ENCODE measurements at places on chromosomes 5 and 9.

DNA sequence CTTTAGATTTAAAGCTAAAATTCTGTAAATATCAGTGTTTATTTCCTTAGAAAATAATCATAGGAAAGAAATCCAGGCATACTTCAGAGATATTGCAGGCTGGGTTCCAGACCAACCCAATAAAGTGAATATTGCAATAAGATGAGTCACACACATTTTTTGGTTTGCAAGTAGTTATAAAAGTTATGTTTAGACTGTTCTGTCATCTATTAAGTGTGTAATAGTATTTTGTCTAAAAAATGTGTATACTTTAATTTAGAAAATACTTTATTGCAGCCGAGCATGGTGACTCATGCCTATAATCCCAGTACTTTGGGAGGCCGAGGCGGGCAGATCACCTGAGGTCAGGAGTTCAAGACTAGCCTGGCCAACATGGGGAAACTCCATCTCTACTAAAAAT is 6.9 kb upstream of the RIC1 start:
- no peak for DNase-seq

GRCh38 chr9:105218673-105219072 is 25.8 kb upstream of the SLC44A1 start:
- no peak for DNase-seq

GRCh38 chr5:72523960-72524582 is 16.9 kb upstream of the ZNF366 start:
- no peak for DNase-seq

DNA sequence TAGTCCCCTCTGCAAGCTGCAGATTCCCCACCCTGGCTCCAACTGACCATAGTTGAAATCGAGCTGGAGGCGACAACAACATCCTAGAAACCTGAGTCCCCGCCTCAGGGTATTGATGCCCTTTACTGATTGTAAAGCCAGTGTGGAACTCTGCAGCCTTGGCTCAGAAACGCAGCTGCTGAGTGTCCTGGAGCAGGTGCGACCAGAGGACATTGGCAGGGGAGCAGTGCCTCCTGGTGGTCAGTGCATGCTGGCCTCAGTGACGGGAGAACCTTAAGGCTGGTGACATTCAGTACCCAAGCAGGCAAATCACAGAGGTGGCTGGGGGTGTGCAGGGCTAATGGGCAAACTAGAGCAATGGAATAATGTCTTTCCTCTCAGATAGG is 20.4 kb upstream of the ZNF354B start:
- DNase-seq: no peak

DNA sequence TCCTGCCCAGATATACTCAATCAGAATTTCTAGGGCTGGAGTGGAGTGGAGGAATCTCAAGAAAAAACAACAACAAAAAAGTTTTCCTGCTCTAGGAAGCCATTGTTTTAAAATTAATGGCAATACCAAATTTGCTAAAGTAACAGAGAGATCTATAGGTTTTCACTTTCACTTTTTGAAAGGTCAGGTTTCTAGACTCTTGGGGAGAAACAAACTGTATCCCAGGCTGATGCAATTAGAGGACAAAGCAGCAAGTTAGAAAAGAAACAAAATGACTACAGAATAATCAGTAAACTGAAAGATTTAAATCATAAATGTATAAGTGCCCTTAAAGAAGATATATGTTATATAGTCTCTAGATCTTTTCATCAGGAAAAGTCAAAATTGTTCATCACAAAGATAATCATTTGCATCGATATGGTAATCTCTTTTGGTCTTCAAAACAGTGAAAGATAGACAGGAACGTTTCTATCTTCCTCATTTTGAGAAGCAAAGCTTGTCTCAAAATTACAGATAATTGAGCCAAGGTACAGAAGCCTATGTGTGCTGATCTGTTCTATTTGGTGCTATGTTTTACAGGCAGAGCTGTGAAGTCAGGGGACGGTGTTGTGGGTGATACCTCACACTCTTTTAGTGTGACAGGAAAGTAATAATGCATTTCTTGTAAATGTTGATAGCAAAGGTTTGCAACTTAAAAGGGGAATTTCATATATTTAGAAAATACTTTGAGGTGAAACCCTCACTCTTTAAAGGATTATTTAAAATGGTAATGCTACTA is 1746.6 kb upstream of the C9orf72 start:
- no peak for DNase-seq

- DNase-seq: no peak
Observed at GRCh38 chr5:137182576-137182975, 316.6 kb downstream of the SPOCK1 start.

DNA sequence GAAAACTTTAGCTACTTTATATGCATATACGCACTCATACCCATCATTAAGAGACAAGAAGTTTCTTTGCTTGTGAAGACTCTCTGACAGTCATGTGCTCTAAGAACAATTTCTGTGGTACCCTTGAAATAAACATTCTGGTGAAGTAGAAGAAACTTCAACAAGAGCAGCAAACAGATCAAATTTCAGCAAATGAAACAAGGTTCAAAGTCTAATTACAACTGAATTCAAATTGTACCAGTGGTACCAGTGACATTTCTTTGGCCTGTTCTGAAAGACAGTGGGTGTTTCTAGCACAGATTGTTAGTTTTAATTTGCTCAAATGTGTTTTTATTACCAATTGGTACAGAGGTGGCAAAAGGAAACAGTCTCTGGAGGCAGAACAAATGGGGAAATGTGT is 391.0 kb downstream of the CHSY3 start:
- DNase-seq: no peak

GRCh38 chr5:149961186-149961685 is 678 bp downstream of the SLC26A2 start:
- no peak for DNase-seq

Data from RWPE2 (cell line).